ENCODE measurements at places on chromosomes 1 and 21.

DNA sequence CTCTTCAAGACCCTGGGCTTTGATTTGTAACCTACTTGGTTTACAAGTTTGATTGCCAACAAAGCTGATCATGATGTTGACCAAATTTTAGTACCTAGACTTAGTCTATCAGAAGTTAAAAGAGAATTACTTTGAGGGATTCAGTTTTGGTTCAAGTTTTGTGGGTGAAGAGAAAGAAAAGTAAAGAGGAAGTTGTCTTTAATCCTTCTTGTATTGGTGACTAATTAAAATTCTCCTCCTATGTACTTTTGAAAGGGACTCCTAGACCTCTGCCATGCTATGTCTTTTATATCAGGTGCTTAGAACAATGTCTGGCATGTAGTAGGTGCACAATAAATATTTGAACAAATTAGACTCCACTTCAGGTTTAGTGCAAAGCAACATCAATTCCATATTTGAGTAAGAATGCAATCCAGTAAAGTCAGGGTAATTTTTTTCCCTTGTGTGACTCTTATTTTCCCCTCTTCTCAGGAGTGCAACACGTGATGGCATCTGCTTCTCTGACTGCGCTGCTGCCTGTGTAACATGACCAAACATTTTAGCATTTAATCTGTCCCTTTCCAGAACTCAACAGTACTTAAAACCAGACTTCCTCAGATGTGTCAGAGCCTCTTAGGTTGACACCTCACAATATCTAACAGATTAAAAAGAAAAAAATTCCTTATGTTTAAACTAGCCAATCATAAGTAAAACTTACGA is 41.1 kb upstream of the KCNQ4 start:
- no peak for DNase-seq

- DNase-seq = no peak
These were observed 65.7 kb downstream of the NPHS2 start for GRCh38 chr1:179510038-179510437.

DNA sequence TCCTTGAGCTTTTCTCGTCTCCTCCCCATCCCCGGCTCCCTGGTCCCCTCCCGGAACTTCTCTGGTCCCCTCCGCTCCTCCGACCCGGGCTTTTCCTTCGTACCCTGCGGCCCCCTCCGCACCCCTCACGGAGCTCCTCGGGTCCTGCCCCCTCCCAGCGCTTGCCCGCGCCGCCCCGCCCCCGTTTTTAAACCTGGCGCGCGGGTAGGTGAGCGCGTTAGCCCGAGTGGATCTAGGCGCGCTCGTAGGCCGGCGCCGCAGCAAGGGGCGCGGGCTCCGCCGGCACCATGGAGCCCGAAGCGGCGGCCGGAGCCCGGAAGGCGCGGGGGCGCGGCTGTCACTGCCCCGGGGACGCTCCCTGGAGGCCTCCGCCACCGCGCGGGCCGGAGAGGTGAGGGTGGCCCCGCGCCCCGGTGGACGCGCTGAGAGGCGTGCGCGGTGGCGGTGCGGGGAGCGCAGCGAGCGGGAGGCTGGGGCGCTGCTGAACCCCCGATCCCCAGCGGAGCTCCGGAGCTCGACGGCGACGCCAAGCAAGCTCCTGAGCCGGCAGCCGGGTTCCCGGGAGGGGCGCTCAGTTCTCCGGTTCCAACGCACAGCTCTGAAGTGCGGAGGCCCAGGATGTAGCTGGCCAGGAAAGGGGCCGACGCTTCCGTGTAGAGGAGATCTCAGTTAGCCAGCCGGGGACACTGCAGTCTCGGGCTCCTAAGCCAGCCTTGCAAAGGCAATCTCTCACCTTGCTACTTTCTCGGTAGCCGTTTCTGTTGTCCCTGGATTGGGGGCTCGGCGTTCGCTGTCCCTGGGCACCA is at the start of gene RIPPLY3:
TSS of gene RIPPLY3 (plus strand) at position 217 of the 806 bp plus-strand sequence. CDS start at position 288, 71 bp downstream.
- DNase-seq = no peak

DNA sequence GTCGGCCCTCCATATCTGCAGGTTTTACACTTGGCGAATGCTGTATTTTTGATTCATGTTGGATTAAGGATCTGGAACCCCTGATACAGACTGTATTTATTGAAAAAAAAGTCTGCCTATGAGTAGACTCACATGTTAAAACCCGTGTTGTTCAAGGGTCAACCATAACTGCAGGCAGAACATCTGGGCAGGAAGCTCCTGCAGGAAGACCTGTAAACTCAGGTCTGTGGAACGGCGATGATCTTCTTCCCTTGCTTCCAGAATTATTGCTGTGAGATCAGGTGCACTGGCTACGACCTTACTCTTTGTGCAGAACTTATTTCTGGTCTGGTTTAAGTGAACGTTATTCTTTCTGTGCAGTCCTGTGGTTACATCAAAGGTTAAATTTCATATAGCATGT is 96.6 kb downstream of the DISC1 start:
- DNase-seq = no peak

- DNase-seq = no peak
These were observed 355.8 kb upstream of the LYPLAL1 start for GRCh38 chr1:218817691-218818465.

DNA sequence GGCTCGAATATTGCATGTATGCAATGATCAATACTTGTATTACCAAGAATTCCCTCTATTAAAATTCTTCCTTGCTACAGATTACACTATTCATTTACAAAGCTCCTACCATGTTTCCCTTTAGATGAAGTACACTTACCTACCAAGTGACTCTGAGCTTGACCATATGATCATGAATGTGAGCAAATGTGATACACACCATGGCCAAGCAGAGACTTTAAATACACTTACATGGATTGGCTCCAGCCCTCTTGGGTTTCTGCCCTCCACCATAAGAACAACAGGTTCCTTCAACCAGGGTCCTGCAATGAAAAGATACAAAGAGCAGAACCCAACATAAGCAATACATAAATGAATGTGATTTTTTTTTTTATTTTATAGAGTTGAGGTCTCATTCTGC is 30.0 kb downstream of the LRRC52 start:
- no peak for DNase-seq

DNA sequence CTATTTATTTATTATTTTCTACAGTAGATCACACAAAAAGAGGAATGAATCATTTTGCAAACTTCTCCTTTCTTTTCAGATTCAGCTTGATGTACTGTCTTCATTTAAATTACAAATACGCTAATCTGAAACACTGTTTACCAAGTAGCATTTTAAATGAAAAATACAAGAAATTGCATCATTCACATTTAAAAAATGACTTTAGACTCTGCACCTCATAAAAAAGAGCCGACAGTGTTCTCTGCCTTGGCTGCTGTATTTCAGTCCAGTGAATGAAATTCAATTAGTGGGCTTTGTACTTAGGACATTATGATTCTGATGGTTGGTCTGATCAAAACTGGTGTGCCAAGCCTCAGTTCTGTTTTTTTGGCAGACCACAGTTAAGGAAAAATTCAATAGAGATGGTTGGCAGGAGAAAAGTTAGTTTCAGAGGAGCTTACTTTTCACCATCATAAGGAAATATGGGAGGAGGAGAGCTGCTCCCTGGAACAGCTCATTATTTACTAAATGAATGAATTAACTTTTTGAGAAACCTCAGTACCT is 222.4 kb upstream of the ESRRG start:
- no peak for DNase-seq

GRCh38 chr1:206833106-206833680 is 32.2 kb upstream of the IL20 start:
- DNase-seq = no peak

DNA sequence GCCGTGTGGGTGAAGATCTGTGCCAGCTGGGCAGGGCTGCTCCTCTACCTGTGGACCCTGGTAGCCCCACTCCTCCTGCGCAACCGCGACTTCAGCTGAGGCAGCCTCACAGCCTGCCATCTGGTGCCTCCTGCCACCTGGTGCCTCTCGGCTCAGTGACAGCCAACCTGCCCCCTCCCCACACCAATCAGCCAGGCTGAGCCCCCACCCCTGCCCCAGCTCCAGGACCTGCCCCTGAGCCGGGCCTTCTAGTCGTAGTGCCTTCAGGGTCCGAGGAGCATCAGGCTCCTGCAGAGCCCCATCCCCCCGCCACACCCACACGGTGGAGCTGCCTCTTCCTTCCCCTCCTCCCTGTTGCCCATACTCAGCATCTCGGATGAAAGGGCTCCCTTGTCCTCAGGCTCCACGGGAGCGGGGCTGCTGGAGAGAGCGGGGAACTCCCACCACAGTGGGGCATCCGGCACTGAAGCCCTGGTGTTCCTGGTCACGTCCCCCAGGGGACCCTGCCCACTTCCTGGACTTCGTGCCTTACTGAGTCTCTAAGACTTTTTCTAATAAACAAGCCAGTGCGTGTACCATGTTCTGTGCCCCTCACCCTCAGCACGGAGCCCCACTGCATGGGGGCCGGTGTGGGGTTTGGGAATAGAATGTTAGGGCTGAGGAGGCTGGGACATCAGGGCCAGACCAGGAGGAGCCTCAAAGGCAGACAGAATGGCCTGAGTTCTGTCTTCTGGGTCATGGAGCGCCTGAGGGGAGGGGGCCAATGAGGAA is 21.3 kb downstream of the SERINC2 start:
- no peak for DNase-seq

DNA sequence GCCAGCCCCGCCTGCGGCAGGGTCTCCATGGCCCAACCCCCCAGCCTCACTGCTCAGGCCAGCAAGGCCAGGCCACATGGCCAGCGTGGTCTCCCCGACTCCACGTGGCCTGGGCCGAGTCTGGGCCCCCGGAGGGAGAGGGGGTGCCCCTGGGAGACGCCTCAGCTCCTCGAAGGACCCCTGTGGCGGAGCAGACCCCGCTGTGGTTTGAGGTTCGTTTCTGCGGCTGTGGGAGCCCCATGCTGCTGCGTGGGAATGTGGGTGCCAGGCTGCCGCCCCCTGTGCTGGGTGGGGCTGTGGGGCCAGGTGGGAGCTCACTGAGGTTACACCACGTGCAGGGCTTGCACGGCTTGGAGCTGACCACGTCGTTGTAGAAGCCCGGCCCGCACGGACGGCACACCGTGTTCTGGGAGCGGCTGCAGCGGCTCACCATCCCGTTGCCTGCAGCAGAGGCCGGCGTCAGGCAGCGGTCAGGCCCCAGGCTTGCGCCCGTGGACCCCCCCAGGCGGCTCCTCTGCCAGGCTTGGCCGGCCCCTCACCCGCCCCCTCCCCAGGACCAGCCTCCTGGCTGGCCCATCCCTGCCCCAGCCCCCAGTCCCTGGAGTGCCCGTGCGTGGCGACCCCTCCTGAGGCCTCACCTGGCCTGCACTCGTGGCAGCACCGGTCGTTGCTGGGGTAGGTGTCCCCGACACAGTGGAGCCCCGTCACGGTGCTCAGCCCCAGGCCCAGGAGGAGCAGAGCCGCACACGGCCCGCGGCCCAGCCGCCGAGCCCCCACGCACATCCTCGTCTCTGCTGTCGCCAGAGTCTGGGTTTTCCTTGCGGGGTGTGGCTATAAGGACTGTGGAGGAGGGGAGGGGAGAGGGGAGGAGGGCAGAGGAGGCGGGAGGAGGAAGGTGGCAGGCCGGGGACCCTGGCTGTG is at the start of gene TNFRSF4:
TSS of gene TNFRSF4 (minus strand) at position 809 of the 921 bp plus-strand sequence. CDS start at position 783, 26 bp downstream.
- DNase-seq = no peak
